GM23248 (cell line): ENCODE measurements at places on chromosomes 7 and 10. TPM values are rescaled to one million over a fixed set of nuclear protein-coding genes. Genes with fewer than 3 reads are reported as not detected.

The ARHGEF5 gene
- total RNA-seq: 2.4 TPM in 2 replicates

The PNLIPRP2 gene
- total RNA-seq: not detected in 2 replicates

The FXYD4 gene
- not detected in 2 replicates for total RNA-seq

The PTPRN2 gene
- not detected in 2 replicates for total RNA-seq

The CCL24 gene
- not detected in 2 replicates for total RNA-seq

The WNT16 gene
- 0.22 TPM in 1 of 2 replicates, not detected in the other for total RNA-seq

The C10orf105 gene
- not detected in 2 replicates for total RNA-seq

The UBTD1 gene
- total RNA-seq: 16.2 and 20.8 TPM in 2 replicates

The PHTF2 gene
- total RNA-seq: 29.9 and 30.2 TPM in 2 replicates

The SSC4D gene
- 0.43 TPM in 1 of 2 replicates, not detected in the other for total RNA-seq

GRCh38 chr10:13770760-13771493, 184.2 kb downstream of the PRPF18 start:
- no peaks in the 10 kb centered on the region for H3K36me3 ChIP-seq
- no peak overlapping the region for H3K27ac ChIP-seq
- H3K4me1 ChIP-seq: peaks cover 16% of the 10 kb centered on the region
- DNase-seq: no peak

GRCh38 chr7:142964502-142965246, 2.5 kb upstream of the KEL start:
- no peaks in the 10 kb centered on the region for H3K4me1 ChIP-seq
- DNase-seq: no peak
- H3K4me3 ChIP-seq: no peak overlapping the region
- H3K36me3 ChIP-seq: no peaks in the 10 kb centered on the region
- no peaks in the 10 kb centered on the region for H3K27me3 ChIP-seq
- H3K27ac ChIP-seq: no peak overlapping the region

DNA sequence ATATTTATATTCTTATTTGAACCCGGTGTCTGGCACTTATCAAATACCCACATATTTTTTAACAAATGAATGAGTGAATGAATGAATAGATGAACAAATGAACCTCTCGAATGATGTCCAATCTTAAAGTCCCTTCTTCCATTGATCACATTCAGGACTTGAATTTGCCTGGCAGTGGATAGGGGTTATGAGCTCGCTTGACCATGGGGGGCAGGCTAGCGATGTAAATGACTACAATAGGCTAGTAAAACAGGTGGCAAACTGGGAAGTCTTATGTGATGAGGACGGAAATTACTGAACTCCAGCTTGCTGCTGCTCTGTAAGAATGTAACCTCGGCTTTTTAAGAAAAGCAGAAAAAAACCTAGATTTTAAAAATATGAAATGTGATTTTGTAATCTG, 247.7 kb upstream of the DKK1 start:
- no peaks in the 10 kb centered on the region for H3K36me3 ChIP-seq
- no peak overlapping the region for H3K4me3 ChIP-seq
- H3K27ac ChIP-seq: no peak overlapping the region
- no peaks in the 10 kb centered on the region for H3K4me1 ChIP-seq
- no peak for DNase-seq
- H3K27me3 ChIP-seq: no peaks in the 10 kb centered on the region

GRCh38 chr10:72082856-72083789, 5.2 kb downstream of the SPOCK2 start:
- H3K27me3 ChIP-seq: peaks cover 26% of the 10 kb centered on the region
- H3K27ac ChIP-seq: no peak overlapping the region
- DNase-seq: no peak
- H3K4me1 ChIP-seq: 0 out of 2 replicates have a peak, but pooled peaks cover 2% of the 10 kb centered on the region

DNA sequence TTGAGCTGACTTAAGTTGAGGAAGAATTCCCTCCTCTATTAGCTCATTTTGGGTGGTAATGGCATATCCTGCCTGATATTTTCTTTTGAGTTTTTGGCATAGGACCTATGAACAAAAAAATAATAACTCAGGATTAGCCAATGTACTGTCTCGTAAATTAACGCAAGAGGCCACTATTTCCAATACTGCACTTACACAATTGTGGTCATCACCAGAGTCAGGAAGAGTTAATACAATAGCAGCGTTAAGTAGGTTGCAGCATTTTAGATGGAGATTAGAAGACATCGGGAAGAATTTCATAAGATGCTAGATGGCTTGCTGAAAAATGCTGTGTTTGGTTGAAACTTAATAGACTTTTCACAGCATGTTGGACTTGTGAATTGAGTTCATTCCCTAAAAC, 36.4 kb downstream of the ANTXRL start:
- 0 out of 2 replicates have a peak, but pooled peaks cover 5% of the 10 kb centered on the region for H3K27me3 ChIP-seq
- H3K27ac ChIP-seq: no peak overlapping the region
- H3K4me1 ChIP-seq: no peaks in the 10 kb centered on the region; the same call in 1 of the 2 replicates
- no peaks in the 10 kb centered on the region for H3K36me3 ChIP-seq
- no peak for DNase-seq

DNA sequence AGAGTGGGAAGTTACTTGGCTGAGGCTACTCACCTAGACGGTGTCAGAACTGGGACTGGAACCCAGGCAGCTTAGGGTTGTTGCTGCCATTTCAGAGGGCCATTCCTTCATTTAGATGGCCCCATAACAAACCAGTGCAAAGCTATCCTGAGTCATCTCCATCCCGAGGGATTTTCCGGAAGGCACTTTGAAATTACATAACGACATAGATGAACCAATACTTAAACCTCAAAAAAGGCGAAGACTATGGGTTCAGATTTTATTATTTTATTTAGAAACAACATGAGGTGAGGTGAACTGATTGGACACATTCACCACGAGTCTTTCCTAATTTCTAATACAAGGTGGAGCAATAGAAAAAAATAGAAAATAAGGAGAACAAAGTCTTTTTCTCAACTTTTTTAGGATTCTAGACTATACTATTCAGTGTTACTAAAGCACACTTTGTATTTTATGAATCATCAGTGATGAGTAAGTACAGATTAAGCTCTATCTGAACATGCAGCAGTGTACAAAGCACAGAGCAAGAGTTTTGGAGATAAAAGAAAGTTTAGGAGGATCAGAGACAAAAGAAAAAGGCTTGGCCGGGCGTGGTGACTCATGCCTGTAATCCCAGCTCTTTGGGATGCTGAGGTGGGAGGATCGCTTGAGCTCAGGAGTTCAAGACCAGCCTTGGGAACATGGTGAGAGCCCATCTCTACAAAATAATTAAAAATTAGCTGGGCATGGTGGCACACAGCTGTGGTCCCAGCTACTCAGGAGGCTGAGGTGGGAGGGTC, 79.5 kb upstream of the SVIL start:
- peak; percentile 83 for DNase-seq
- H3K27ac ChIP-seq: peak overlapping the region; percentile 52
- no peak overlapping the region for H3K4me3 ChIP-seq
- H3K27me3 ChIP-seq: no peaks in the 10 kb centered on the region

DNA sequence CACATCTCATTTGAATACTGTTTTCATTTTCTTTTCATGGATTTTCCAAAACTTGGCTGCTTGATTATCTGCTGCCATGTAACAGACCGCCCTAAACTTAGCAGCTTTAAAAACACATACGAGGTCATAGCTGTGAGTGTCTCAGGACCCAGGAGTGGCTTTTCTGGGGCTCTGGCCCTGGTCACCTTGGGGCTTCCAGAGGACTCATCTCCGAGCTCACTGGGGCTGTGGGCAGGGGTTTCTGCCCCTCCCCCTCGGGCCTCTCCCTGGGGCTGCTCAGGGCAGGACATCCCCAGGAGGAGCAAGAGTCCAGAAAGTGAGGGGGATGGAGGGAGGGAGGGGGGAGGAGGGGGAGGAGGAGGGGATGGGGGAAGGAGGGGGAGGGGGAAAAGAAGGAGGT, 77.0 kb downstream of the NKX6-2 start:
- no peak overlapping the region for H3K27ac ChIP-seq
- H3K36me3 ChIP-seq: peaks cover 9% of the 10 kb centered on the region
- no peak overlapping the region for H3K4me3 ChIP-seq
- DNase-seq: no peak
- no peaks in the 10 kb centered on the region for H3K27me3 ChIP-seq

- H3K27ac ChIP-seq: no peak overlapping the region
- DNase-seq: no peak
- H3K36me3 ChIP-seq: no peaks in the 10 kb centered on the region
- no peaks in the 10 kb centered on the region for H3K27me3 ChIP-seq
These were observed 441.3 kb upstream of the MKI67 start for GRCh38 chr10:128567551-128567950.

DNA sequence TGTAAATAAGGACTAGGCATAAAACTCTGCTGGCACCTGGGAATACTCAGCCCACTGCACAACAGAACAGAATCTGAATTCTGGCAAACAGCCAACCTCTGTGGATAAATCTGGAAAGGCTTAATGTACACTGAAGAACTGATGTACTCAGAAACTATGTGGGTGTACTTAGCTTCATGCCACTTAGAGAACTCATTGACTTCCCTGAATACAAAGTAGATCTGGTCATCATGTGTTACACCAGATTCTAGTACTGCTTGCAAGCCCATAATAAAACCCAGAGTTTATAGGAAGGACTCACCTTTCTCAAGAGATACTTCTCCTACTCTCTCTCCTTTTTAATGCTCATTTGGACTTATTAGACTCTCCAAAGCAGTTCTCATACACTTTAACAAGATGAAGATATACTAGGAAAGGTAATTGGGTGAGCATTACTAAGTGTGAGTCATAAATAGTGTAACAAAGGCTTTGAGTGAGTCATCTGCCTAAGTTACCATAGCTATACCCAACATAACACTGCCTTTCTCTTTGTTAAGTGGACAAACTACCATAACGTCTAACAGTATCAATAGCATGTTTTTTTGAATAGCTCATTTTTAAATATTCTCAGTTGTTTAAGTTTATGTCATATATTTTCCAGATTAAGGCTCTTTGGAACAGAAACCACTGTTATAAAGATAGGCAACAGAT, 309.1 kb downstream of the MDFIC start:
- H3K4me3 ChIP-seq: peak overlapping the region; percentile 9; the same call in 1 of the 2 replicates
- peak; percentile 96 for DNase-seq
- H3K27me3 ChIP-seq: no peaks in the 10 kb centered on the region
- H3K36me3 ChIP-seq: no peaks in the 10 kb centered on the region
- peaks cover 25% of the 10 kb centered on the region for H3K4me1 ChIP-seq
- peak overlapping the region; percentile 93 for H3K27ac ChIP-seq

DNA sequence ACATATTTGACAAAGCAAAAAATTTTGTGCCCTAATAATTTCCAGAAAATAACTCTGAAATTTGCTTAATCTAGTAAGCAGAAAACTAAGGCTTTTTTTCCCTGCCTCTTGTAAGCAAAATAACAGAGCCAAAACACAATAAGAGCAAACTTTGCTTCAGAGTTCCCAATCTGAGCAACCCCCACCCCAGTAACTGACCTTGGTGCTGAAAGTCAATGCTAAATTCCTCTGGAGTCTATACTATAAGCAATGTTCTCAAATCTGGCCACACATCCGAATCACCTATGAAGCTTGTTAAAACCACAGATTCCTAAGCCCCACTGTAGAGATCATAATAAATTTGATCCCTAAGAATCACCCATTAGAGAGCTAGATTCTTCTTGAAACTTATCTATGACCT, 150.5 kb downstream of the ELAPOR2 start:
- peaks cover 11% of the 10 kb centered on the region for H3K4me1 ChIP-seq
- peak; percentile 28 for DNase-seq
- no peak overlapping the region for H3K27ac ChIP-seq
- H3K4me3 ChIP-seq: no peak overlapping the region
- H3K36me3 ChIP-seq: no peaks in the 10 kb centered on the region
- no peaks in the 10 kb centered on the region; the same call in 1 of the 2 replicates for H3K27me3 ChIP-seq

GRCh38 chr10:90470966-90471365, 386.9 kb downstream of the HTR7 start:
- no peak for DNase-seq
- H3K27ac ChIP-seq: no peak overlapping the region
- no peaks in the 10 kb centered on the region for H3K27me3 ChIP-seq
- no peak overlapping the region for H3K4me3 ChIP-seq
- H3K36me3 ChIP-seq: no peaks in the 10 kb centered on the region

- H3K27ac ChIP-seq: no peak overlapping the region
- H3K36me3 ChIP-seq: peaks cover 11% of the 10 kb centered on the region; the same call in 1 of the 2 replicates
- no peak for DNase-seq
These were observed 8.2 kb upstream of the FAS start for GRCh38 chr10:88982366-88982765.

DNA sequence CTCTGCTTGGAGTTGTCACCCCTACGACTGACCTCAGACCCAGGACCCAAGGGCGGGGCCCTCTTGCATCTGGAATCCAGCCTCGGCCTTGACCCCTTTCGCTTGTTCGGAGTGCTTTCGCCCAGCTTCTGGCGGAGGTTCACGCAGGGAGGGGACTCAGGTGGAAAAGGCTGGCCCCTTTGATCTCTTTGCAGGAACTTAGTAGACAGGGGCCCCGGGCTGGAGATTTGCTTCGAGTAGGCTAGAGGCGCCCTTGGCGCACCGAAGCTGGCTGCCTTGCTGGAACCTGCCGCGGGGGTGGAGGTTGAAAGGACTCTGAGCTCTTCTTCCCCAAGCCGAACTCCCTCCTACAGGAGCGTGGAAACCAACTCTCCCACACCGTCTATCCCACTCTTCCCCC, 255.1 kb downstream of the OTUD1 start:
- H3K4me1 ChIP-seq: no peaks in the 10 kb centered on the region
- H3K36me3 ChIP-seq: no peaks in the 10 kb centered on the region
- peaks cover 53% of the 10 kb centered on the region for H3K27me3 ChIP-seq
- DNase-seq: no peak

- DNase-seq: no peak
- no peaks in the 10 kb centered on the region for H3K4me1 ChIP-seq
- H3K27ac ChIP-seq: no peak overlapping the region
- H3K36me3 ChIP-seq: no peaks in the 10 kb centered on the region
These were observed 9.7 kb upstream of the PURB start for GRCh38 chr7:44894888-44895580.

DNA sequence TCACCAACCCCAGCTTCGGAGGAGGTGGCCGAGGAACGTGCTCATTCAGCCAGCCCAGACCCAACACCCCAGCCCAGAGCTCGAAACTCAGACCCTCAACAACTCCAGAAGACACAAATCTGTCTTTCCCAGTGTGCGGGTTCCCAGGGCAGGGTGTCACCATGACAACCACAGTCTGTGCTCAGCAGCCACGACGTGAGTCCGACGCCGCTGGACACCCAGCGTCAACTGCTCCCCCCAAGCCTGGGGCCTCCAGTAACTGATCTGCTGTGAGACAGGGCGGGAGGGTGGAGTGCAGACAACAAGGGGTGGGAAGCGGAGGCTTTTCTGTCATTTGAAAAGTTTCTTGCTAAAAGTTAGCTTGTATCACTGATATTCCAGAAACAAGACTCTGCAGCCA, 167.2 kb downstream of the MAD1L1 start:
- H3K36me3 ChIP-seq: no peaks in the 10 kb centered on the region
- no peaks in the 10 kb centered on the region for H3K27me3 ChIP-seq
- no peak for DNase-seq
- H3K4me1 ChIP-seq: no peaks in the 10 kb centered on the region
- no peak overlapping the region for H3K27ac ChIP-seq
- H3K4me3 ChIP-seq: no peak overlapping the region

GRCh38 chr7:127034186-127034806, 218.4 kb downstream of the GRM8 start:
- H3K36me3 ChIP-seq: no peaks in the 10 kb centered on the region
- no peak for DNase-seq
- H3K4me3 ChIP-seq: no peak overlapping the region
- H3K27me3 ChIP-seq: no peaks in the 10 kb centered on the region
- H3K4me1 ChIP-seq: no peaks in the 10 kb centered on the region

GRCh38 chr7:157926521-157927150, 589.8 kb downstream of the DNAJB6 start:
- no peak overlapping the region for H3K4me3 ChIP-seq
- DNase-seq: no peak
- H3K4me1 ChIP-seq: no peaks in the 10 kb centered on the region
- no peak overlapping the region for H3K27ac ChIP-seq
- H3K36me3 ChIP-seq: no peaks in the 10 kb centered on the region

GRCh38 chr10:110733218-110733952, 89.2 kb downstream of the RBM20 start:
- no peaks in the 10 kb centered on the region for H3K4me1 ChIP-seq
- H3K4me3 ChIP-seq: no peak overlapping the region
- peaks cover 67% of the 10 kb centered on the region for H3K27me3 ChIP-seq
- H3K36me3 ChIP-seq: no peaks in the 10 kb centered on the region
